ENCODE measurements at places on chromosomes 7 and 10.
A peak's percentile ranks its signal among the peaks of the same experiment; 100 is the strongest.

- DNase-seq = no peak
Measured at GRCh38 chr10:86721232-86721631, 35.2 kb upstream of the BMPR1A start.

GRCh38 chr10:47453141-47454007 lies 30.5 kb downstream of the ANXA8 start:
- DNase-seq = no peak

DNA sequence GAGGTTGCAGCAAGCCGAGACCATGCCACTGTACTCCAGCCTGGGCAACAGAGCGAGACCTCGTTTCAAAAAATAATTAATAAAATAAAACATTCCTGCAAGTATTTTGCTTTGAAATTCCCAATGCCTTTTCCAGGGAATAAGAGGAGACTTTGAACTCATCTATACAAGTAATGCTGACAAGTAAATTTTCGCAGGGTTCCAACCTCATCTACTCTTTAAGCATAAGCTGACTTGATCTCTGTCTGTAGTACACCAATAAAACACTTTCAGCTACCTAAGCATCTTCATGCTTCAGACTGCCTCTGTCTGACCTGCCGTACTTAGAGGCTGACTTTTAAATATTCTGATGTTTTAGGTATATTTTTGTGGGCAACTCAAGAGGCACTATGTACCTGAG lies 13.7 kb upstream of the BEND7 start:
- DNase-seq = no peak

GRCh38 chr7:23679898-23680413 lies at the start of gene FAM221A:
TSS of gene FAM221A (plus strand) at chr7:23680199. CDS start at chr7:23680219, 20 bp downstream.
- DNase-seq = peak; percentile 42

- DNase-seq = no peak
Measured at GRCh38 chr7:2404714-2405119, 1.3 kb downstream of the CHST12 start.

- no peak for DNase-seq
Measured at GRCh38 chr10:80530251-80530650, 7.5 kb upstream of the SH2D4B start.

GRCh38 chr10:132185601-132186487 lies 904 bp upstream of the DPYSL4 start:
- DNase-seq = no peak

DNA sequence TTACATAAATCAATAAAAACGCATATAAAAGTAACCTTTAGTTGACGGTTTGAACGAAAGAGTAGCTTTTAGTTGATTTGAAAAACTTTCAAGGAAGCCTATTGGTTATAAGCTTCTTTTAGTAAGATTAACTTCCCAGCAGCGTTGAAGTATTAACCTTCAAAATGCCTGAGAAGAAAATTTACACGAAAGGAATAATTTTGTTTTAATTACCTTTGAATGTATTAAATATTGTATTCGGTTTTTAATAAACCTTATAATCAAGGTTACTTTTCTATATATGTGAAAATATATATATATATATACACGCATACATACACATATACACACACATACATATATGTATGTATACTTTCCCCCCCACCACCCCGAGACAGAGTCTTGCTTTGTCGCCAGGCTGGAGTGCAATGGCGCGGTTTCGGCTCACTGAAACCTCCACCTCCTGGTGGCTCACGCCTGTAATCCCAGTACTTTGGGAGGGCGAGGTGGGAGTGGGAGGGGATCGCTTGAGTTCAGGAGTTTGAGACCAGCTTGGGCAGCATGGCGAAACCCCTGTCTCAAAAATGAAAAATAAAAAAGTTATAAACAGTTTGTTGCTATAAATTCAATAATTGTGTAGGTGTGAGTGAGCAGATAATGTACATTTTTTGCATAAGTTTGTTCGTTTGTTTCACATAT lies 57.6 kb upstream of the EZH2 start:
- DNase-seq = no peak

DNA sequence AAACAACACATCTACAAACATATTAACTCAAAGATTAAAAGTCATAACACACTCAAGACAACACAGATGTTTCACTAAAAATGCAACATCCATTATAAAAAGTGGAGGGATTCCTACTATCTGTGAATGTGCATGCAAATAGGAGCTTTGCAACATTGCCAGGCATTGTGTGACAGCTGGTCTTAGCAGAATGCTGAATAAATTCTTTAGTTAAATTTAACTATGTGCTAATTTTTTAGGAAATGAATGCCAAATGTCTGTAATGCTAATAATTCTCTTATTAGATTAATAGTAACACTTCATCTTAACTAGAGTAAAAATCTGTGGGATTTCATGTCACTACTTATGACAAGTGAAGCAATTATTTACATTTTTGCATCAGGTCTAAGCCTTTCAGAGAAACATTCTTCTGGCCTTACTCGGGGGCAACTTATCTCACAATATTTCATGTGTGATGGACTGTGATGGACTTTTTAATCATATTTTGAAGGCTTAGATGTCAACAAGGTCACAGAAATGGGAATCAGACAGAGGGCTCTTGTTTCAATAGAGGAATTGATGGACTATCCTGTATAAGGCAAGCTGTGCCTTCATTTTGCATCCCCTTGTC lies 524.6 kb upstream of the KCND2 start:
- no peak for DNase-seq

DNA sequence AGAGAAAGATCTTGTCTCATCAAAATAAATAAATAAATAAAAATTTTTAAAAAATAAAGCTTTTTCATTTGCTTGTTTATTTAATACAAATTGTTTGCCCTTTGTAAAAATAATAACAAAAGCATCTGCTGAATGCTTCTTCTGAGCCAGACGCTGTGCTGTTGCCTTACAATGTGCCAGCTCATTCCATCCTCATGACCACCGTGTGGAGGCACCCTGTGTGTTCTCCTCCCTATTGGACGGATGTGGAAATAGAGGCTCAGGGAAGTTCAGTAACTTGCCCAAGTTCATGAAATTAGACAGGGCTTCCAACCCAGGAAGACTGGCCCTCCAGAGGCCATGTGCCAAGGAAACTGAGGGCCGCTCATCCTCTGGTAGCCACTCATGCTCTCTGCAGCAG lies 120.6 kb downstream of the SH3PXD2A start:
- DNase-seq = no peak

GRCh38 chr7:42214060-42214679 lies 22.8 kb downstream of the GLI3 start:
- no peak for DNase-seq

DNA sequence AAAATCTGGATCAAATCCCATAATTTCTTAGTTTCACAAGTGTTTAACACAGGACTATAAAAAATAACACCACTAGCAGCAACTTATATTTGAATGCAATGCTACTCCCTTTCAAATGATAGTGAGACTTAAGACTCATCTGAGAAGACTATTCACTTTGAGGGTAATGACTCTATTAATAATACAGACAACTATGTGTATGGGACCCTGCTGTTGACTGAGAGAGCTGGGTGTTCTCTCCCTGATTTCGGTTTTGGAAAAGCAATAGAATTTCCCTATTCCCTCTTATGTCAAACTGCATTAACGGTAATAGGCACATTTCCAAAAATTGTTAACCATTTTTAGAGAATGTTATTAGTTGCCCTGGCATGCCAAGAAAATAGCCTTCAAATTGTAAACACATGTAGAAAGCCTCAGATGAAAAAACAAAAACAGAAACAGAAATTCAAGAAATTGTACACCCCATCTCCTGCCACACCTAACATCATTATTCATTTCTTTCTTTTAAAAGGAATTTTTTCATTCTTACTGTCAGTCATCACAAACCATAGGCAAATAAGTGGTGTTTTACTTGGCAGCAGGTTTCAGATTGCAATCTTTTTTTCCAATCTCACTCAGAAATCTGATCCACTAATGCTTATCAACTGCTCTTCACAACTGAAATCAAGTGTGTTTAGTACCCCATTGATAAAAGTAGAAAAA lies 153.7 kb downstream of the TFPI2 start:
- no peak for DNase-seq

GRCh38 chr7:74453322-74454011 lies at the start of gene GTF2IRD1:
TSS of gene GTF2IRD1 (plus strand) at chr7:74453906. CDS start at chr7:74508081, 54,175 bp downstream.
- no peak for DNase-seq

- DNase-seq = no peak
Measured at GRCh38 chr10:89144836-89145235, 62.3 kb downstream of the CH25H start.

GRCh38 chr7:121505021-121505420 lies 108.9 kb upstream of the FAM3C start:
- DNase-seq = no peak

DNA sequence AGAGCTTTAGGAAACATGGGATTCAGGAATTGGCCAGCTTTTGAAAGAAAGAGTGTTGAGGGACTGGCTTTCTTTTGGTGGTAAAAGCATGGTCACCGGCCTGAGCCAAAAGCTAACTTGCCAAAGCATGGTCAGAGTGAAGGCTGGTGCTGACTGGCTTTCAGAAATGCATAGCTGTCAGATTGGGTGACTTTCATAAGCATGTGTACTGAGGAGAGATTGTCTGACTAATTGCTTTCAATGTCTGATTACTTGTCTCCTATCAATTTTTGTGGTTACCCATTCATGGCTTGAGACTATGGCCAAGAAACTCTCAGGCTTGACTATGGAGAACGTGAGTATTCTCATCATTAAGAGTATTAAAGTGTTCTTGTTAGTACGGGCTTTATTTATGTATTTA lies 28.2 kb downstream of the ZNF25 start:
- no peak for DNase-seq

DNA sequence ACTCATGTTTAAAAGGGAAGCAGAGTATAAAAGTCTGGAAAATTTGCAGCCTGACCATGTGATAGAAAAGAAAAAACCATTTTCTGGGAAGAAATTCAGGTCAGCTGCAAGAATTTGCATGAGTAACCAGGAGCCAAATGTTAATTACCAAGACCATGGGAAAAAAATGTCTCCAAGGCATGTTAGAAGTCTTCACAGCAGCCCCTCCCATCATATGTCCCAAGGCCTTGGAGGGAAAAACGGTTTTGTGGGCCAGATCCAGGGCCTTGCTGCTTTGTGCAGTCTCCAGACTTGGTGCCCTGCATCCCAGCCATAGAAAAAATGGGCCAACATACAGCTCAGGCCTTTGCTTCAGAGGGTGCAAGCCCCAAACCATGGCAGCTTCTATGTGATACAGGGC lies 1019.6 kb upstream of the SORCS1 start:
- DNase-seq = no peak

- no peak for DNase-seq
Measured at GRCh38 chr10:48456808-48457761, 147.8 kb downstream of the ARHGAP22 start.

DNA sequence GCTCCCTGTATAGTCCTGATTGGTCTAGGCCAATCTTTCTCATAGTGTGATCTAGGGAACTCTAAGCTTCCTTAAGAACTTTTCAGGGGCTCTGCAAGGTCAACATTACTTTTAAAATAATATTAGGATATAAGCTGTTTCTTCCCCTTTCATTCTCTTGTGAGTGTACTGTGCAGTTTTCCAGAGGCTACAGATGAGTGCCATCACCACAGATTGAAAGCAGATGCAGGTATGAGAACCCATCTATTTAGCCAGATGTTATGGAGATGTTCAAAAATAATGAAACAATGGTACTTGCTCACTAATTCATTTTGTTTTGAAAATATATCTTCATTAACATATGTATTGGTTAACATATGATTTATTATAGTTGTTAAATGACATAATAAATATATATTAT lies 169.2 kb upstream of the SEMA3A start:
- DNase-seq = no peak

DNA sequence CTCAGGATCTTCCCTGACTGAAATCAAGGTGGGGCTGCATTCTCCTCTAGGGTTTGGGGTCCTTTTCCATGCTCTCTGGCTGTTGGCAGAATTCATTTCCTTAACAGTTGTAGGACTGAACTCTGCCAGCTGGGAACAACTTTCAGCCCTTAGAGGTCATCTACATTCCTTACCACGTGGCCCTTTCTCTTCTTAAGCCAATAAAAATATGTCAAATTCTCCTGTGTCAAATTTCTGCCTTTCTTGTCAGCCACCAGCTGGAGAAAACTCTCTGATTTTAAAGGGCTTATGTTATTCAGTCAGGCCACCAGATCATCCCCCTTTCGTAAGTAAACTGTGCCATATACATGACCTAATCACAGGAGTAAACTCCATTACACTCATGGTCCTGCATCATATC lies 95.3 kb upstream of the IL6 start:
- DNase-seq = no peak

DNA sequence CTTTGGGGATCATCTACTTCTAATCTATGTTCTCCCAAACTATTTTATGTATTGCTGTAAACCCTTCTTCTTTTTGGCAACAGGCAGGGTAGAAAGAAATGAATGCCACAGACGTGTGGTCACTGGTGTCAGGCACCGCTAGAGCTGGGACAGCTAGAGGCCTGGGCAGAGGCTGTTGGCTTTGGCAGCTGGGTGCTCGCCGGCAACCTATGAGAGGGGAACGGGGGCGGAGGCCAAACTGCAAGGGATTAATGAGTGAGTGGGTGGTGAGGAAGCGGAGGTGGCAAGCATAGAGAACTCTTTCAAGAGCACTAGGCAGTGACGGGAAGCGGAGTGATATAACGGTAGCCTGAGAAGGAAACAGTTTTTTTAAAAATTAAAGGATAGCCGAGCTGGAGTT lies 78.5 kb downstream of the CREB5 start:
- DNase-seq = no peak

DNA sequence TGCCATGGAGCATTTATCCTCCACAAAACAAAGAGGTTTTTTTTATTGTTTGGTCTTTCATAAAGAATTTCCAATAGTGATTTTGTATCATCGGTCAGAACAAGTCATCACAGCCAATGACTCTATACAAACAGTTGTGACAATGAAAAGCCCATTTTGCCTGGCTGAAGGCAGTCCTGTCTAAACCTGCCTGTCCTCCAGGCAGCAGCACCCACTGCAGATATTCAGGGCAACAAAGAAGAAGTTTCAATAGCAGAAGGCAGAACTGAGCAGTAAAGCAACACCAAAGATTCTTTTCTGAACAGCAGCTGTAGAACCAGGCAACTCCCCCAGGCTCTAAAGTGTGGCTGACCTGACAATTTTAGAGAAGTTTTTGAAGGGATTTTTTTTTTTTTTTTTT lies 169.4 kb downstream of the FGFR2 start:
- DNase-seq = no peak

- DNase-seq = peak; percentile 13
Measured at GRCh38 chr7:47266131-47266706, 315.7 kb downstream of the TNS3 start.

Measured in GM12864 (cell line).